ENCODE measurements at places on chromosomes 6 and 20.

DNA sequence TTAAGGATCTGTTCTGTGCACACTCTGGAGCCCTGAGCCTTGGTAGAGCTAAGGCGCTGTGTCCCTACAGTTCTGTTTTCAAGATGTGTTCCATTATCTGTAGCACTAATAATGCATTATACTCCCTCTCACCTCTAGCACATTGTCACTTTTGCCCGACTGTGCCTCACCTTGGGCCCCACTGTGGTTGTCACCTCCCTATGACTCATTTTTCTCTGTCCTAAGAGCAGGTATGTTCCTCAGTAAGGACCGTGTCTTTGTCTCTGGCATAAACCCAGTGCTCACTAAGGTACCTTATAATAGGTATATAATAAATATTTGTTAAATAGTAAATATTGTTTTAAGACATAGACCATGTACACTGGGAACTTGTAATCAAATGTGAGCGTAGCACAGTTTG lies 942.5 kb upstream of the CITED2 start:
- DNase-seq = no peak

DNA sequence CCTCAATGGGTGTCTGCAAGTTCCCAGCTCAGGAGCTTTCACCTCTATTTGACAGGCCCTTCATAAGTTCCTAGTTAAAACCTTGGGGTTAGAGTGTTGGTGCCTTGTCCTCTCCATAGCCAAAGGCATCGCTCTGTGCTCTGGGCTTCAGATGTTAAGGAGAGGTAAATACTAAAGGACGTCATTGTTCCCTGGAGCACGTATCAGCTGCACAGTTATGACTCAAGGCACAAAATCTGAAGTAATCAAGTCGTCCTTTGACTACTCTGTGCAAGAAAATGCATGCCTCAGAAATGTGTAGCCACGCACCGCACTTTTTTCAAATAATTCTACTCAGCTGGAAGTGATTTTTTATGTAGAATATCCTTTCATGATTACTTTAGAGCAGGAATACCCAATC lies 240.8 kb upstream of the QKI start:
- no peak for DNase-seq

DNA sequence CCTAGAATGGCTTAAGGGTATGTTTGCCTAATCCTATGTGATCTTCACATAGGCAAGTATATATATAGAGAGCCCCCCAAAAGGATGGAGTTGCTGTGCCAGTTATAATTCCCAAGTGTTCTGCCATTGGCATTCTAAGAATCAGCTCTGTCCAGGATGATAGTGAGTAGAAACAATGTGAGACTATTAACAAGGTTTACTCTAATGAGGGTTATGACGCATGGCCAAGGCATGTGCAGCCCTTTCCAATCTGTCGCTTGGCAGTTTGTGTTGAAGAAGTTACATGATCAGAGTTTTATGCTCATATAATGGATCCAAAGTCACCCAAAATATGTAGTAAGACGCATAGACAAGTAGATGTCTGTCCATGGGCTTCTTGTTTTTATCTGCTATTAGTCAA lies 33.6 kb downstream of the VGLL2 start:
- no peak for DNase-seq

DNA sequence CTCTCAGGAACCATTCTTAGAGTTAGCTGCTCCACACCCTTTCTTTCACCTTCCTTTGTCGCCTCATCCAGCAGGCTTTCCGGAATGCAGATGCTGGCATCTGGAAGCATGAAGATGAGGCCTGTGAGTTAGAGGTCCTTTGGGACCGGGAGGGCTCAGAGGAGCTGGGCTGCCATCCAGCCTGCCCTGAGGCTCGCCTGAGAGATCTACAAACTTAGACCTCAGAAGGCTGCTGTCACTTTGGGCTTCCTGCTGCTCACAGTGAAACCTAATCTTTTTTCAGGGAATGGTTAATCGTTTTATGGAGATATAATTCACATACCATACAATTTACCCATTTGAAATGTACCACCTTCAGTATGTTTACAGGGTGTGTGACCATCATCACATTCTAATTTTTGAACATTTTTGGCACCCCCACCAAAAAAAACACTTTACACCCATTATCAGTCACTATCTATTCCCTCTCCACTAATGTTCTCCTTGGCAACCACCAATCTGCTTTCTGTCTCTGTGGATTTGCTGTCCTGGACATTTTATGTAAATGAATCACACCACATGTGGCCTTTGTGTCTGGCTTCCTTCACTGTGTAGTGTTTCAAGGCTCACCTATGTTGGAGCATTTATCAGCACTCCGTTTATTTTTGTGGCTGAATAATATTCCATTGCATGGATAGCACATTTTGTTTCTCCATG lies 20.0 kb upstream of the MPC1 start:
- DNase-seq = no peak

DNA sequence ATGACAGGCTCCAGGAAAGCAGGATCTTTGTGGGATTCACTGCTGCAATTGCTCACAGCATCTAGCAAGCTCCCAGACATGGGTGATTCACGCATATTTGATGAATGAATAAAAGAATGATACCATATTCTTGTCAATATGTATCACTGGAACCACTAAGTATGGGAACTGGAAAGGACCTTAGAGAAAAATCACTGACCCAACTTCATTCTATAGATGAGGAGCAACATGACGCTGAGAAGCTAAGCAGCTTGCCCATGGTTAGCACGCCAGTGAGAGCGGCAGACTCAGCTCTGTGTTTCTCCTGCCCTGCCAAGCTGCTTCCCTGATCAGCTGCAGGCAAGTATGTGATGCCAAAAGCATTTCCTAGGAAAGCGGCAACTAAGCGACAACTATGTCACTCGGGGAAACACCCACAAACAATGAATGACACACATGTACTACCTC lies 66.8 kb downstream of the PPP1R3G start:
- DNase-seq = no peak

DNA sequence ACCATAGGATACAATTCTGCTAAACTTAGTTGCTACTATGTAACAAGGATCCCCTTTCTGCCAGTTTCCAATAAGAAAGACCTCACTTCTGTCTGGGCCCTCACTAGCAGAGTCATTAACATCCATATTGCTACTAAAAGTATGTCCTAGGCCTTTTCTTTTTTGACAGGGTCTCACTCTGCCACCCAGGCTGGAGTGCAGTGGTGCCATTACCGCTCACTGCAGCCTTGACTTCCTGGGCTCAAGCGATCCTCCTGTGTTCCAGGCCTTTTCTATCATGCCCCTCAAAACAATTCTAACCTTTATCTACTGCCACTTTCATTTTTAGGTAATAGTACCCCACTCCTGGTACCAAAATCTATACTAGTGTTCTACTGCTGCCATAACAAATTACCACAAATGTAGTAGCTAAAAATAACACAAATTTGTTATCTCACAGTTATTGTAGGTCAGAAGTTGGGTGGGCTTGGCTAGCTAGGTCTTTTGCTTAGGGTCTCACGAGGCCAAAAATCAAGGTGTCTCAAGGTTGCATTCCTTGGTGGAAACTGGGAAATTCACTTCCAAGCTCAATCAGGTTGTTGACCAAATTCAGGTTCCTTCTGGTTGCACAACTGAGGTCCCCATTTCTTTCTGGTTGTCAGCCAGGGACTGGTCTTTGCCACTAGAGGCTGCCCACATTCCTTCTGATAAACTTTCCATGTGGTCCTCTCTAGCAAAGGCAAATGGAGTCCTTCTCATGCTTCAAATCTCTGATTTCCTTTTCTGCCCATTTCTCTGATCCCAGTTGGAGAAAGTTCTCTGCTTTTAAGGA lies 3.0 kb downstream of the CSNK2A1 start:
- no peak for DNase-seq

- DNase-seq = no peak
Measured at GRCh38 chr20:19074828-19075516, 137.5 kb upstream of the SLC24A3 start.

DNA sequence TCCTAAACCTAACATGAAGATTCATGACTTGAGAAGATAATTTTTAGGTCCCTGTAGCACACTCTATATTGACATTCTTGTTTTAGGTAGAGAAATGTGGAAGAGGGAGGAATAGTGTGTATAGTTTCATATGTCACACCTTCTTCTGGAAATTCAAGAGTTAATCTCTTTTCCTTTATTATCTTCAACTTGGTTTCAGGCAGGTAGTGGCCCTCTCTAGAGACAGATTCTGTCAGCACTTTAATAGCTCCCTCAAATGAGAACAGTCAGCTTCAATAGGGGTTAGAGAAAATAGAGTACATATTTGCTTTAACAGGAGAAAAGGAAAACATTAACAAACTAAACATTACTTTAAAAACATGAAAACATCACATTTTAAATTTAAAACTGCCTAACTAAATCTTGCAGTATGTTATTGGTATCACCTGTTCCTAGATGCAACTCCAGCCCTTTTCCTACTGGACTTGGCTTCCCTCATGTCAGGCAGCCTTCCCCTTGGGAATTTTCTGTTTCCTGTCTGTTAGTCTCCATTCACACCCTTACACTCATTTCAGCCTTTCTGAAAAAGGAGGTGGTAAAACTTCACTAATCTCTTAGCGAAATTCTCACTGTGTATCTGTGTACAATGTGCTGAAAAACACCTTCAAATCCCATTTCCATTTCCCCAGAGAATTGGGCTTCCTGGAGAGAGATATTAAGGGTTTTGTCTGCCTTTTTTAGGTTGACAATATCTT lies 192.3 kb upstream of the RNF217 start:
- DNase-seq = no peak

- no peak for DNase-seq
Measured at GRCh38 chr6:131182991-131183425, 47.7 kb downstream of the AKAP7 start.

GRCh38 chr6:106309766-106310373 lies 15.7 kb downstream of the ATG5 start:
- DNase-seq = no peak

GRCh38 chr6:167787896-167788562 lies 38.7 kb upstream of the AFDN start:
- no peak for DNase-seq

GRCh38 chr6:92879526-92879925 lies 539.8 kb downstream of the EPHA7 start:
- no peak for DNase-seq

- DNase-seq = no peak
Measured at GRCh38 chr6:12963567-12963966, 247.0 kb downstream of the PHACTR1 start.

- no peak for DNase-seq
Measured at GRCh38 chr20:51023617-51024155, 779 bp upstream of the KCNG1 start.

DNA sequence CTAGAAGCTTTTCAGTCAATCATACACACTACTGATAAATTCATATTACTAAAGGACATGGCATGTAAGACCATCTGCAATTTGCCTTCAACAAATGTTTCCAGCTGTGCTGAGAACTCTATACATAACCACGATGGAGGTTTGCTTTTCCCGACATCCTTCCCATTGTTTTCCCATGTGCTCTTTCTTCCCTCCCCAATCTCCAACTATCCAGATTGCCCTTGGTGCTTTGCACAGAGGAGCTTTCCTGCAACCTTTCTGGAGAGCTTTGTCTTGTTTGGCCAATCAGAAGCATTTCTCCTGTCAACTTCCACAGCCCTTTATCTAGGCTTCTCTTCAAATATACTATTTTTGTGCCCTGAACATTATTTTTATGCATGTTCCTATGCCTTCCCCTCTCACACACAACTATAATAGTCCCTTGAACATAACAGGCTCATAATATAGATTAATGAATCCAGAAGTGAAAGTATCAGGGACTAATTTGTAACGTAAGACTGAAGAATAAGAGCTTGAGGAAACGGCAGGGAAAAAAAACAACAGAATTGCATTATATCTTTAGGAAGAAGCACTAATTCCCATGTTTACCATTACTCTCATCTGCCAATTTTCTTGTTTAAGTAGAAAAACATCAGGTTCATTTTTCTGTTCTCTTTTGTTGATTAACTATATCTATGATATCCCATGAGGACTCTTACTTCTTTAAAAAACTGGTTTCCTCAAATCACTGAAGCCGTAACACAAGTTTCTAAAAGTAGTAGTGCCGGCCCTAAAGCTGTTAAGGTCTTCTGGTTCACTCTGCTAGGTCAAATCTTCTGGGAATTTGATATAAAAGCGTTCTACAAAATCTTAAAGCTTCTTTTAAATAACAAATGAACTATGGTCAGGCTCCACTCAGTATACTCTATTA lies 20.1 kb downstream of the SMLR1 start:
- no peak for DNase-seq

DNA sequence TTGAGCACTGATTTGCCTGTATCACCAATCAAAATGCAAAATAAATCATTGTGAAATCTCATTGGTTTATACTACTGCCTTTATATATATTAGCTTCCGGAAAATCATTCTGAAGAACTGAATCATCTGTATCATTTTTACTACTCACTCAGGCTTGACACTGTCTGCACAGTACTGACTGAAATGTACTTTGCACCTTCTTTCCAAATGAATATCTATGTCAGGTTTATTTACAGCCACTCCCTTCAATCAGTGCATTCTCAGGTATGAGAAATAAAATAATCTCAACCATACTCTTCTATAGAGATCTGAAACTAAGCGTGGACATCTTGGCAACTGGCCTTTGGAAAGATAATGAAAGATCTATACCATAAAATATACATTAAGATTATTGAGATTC lies 2.7 kb downstream of the KHDRBS2 start:
- no peak for DNase-seq

GRCh38 chr6:28474441-28475219 lies 31.3 kb upstream of the ZSCAN23 start:
- DNase-seq = no peak

- no peak for DNase-seq
Measured at GRCh38 chr6:56541030-56541600, 101.6 kb downstream of the DST start.

- DNase-seq = no peak
Measured at GRCh38 chr6:29861521-29862255, 34.1 kb downstream of the HLA-G start.

GRCh38 chr6:82331031-82331773 lies 32.4 kb upstream of the TPBG start:
- no peak for DNase-seq

- no peak for DNase-seq
Measured at GRCh38 chr6:110327391-110327790, 30.8 kb downstream of the METTL24 start.

GRCh38 chr6:136383268-136383937 lies 93.8 kb upstream of the BCLAF1 start:
- no peak for DNase-seq

GRCh38 chr6:41092421-41093140 lies 19.8 kb downstream of the NFYA start:
- DNase-seq = no peak

- no peak for DNase-seq
Measured at GRCh38 chr6:19181211-19181610, 656.0 kb upstream of the ID4 start.

GRCh38 chr6:14499841-14500240 lies 382.3 kb downstream of the CD83 start:
- no peak for DNase-seq

DNA sequence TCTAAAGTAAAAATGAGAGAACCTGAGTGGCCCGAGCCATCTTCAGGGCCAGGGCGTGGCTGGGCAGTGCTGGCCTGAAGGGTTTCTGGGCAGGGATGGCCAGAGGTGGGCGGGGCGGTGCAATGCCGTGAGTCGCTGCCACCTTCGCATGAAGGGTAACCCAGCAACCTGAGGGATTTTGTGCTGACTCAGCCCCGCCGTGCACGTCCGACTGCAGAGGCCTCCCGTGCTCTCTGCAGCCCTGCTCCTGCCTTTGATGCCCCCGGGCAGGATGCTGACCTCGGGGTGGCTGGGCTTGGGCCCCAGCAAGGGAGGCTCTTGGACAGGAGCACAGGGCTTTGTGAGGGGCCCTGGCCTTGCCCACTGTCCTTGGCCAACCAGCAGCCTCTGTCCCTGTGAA lies 81.7 kb upstream of the GATA5 start:
- no peak for DNase-seq

Data from stimulated activated CD4-positive, alpha-beta T cell treated with anti-CD3 and anti-CD28 coated beads, Interleukin-12 subunit alpha, Interleukin-12 subunit beta, amount 100 ng/mL, for 48 hours (primary cell).